ENCODE measurements at places on chromosomes 16 and 17.
A peak's percentile ranks its signal among the peaks of the same experiment; 100 is the strongest.

DNA sequence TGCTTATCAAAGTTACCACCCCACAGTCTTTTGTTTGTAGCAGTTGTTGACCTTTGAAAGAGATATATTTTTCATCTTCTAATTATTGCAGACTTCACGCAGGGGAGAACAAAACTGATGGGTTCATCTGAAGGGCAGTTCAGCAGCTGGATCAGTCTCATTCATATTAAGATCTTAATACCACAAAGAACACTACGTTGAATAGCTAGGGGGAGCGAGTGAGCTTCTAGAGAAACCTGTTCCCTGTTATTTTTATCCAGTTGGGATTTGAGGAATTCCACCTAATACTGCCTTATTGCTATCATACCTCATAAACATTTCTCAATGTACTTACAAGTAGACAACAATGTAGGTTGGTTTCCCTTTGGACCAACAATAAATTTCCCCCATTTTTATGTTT lies 306.1 kb upstream of the KIF2B start:
- DNase-seq = no peak

GRCh38 chr17:39098588-39098987 lies 52.8 kb downstream of the PLXDC1 start:
- no peak for DNase-seq

- no peak for DNase-seq
Observed at GRCh38 chr16:56119133-56119532, 72.2 kb upstream of the GNAO1 start.

DNA sequence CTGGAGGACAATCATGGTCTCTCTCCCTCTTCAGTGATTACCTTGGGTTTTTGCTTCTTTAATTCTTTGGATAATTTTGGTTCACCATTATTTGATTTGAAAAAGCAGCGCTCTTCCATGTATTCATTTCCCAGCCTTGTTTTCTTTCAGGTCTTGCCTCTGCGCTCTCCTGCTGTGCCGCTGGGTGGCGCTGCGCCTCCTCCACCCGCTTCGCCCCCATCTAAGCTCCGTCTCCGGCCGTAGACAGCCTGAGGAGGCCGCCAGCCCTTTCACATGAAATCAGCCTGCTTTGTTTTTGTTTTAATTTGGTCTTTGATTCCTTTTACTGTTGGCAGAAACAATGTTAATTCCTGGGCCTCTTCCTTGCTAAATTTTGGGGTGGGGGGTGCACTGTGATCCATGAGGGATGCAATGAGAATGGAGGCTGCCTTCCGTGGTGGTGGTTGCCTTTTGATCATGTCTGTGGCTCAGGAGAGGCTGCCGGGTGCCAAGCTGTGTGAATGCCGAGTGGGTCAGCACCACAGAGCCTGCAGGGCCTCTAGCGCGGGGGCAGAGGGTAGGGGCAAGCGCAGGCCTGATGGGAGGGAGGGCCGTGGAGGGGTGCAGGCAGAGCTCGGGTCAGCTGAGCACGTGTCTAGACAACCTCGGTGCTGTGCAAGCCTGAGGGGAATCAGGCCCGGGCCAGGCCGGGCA lies 64.1 kb downstream of the PLD6 start:
- DNase-seq = no peak

DNA sequence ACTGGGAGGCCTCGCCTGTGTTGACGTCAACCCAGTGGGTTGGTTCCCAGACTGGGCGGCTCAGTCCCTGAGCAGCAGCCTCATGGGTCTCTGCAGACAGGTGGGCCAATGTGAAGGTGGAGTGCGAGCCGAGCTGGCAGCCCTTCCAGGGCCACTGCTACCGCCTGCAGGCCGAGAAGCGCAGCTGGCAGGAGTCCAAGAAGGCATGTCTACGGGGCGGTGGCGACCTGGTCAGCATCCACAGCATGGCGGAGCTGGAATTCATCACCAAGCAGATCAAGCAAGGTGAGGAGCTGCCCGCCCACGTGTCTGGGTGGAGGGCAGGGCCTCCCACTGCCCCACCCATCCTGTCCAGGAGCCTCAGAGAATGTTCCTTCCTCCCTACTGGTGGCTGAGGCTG lies 44.1 kb downstream of the MRC2 start:
- peak; percentile 54 for DNase-seq

DNA sequence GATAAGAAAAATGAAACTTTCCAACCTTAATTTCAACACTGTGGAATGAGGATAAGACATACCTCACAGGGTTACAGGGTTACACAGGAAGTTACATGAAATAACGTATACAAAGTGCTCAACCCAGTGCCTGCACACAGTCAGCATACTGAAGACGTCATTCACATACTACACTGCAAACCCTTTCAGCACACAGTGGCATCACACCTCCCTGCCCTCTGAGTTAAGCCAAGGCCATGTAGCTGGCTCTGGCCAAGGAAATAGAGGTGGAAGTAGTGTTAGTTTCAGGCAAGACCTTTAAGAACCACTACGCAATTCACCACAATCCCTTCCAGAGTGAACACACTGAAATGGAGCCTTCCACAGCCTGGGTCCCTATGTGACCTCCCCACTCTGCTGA lies 46.6 kb upstream of the GSG1L start:
- DNase-seq = no peak

GRCh38 chr17:1936766-1937165 lies 88.4 kb downstream of the RTN4RL1 start:
- no peak for DNase-seq

DNA sequence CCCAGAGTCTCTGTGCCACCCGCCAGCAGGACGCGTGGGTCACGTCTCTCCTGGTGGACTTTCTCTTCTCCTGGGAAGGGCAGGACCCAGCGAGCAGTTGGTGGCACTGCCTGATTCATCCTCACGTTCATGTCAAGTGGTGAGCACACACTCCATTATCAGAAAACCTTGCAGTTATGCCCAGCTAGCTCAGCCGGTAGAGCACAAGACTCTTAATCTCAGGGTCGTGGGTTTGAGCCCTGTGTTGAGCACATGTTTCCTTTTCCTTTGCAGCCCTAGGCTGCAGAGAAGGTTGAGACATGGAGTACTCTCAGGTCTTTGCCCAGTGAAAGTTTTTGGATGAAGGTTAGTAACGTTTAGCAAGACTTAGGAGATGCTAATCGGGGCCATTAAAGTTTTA lies 8.0 kb downstream of the OR1F1 start:
- DNase-seq = no peak

DNA sequence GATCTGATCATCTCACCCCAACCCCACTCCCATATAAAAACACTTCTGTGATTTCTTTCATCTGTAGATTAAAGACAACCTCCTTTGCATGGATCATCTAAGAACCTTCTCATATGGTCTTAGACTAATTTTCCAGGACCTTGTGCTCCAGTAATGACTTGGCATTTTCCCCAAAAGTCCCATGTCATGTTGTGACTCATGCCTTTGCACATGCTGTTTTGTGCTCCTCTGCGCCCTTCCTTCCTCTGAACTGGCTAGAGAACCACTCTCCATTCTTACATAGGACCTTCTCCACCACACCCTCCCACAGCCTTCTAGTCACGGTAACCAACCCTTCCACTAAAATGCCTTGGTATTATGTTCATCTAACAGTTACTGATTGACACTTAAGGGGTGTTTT lies 99.5 kb upstream of the AXIN2 start:
- no peak for DNase-seq

DNA sequence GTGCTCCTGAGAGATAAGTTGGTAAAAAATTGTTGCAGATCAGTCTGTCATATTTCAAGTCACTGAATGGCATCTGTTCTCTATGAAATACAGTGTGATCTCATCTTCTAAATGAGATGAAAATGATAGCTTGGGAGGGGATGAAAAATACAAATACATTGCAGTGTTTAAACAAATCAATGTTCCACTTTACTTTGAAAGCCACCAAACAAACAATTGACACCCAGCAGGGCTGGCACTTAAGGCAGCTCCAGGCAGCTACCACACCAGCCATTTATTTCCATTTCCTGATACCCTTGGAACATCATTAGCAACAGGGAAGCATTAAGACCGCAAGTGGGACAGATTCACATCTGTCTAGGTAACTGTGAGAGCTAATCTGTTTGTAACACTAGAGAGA lies 827.6 kb upstream of the KIF2B start:
- DNase-seq = no peak

- DNase-seq = no peak
Observed at GRCh38 chr16:27080895-27081294, 14.2 kb downstream of the C16orf82 start.

DNA sequence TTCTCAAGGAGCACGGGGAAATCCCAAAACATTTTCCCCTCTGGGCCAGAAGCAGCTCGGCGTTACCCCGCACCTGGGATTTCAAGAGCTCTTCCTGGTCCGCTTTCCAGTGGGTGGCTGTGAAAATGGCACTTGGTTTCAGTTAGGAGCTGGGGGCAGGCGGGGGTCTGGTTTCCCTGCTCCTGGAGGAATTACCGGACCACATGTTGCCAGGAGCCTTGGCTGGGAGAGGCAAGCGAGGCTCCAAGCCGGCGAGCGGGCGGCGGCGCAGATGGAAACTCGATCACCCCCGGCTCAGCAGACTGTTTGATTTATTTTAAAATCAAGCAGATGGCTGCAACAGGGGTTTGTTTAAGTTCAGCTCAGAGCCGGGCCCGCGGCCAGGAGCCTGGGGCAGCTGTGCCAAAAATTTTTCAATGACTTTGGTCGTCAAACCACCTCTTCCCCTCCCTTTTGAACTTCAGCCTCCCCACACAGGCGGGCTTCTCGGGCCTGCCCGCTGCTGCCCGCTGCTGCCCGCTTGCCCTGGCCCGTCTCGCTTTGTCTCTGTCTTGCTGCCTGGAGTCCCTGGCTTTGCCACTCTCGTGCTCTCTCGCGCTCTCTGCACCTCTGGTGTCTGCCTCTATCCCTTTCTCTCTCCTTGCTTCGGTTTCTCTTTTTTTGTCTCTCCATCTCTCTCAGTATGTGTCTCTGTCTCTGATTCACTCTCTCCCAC lies 108.0 kb upstream of the CIBAR2 start:
- peak; percentile 62 for DNase-seq

DNA sequence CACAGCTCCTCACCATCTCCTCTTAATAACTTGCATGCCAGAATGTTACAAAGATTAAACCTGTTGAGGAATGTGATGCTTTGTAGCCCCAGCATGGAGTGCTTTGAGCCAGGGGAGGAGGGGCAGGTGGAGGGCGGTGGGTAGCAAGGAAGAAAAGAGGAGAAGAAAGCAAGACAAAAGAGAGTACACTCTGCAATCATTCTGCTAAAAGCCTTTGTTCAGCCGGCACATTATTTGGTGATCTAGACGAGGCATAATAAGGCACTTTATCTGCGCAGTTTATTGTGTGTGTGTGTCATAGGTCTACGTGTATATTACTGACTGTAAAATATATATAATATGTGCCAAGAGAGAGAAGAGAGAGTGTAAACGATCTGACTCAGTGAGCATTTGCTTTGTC lies 139.1 kb downstream of the SOX9 start:
- peak; percentile 11 for DNase-seq

GRCh38 chr17:74374858-74375257 lies 7.6 kb downstream of the GPR142 start:
- DNase-seq = no peak

DNA sequence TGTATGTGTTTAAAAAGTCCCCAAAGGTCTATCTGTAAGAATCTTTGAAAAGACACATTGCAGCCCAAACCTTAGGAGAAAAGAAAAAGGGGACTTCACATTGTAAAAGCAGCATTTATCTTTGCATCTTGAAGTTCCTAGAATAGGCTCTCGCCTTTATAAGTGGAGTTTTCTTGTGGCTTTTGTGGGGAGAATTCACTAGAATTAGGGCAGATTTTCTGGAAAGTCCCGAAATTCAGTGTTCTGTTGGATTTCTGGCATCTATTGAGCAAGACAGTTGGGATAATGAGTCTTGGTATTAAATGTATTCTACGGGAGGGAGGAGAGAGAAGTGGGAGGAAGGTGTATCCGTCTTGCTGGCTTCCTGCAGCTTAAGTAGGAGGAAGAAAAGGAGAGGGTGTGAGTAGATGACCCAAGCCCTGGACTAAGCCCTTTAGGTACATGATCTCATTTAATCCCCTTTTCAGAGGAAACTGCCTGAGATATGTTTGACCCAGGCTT lies 62.6 kb downstream of the PRKCA start:
- DNase-seq = no peak

DNA sequence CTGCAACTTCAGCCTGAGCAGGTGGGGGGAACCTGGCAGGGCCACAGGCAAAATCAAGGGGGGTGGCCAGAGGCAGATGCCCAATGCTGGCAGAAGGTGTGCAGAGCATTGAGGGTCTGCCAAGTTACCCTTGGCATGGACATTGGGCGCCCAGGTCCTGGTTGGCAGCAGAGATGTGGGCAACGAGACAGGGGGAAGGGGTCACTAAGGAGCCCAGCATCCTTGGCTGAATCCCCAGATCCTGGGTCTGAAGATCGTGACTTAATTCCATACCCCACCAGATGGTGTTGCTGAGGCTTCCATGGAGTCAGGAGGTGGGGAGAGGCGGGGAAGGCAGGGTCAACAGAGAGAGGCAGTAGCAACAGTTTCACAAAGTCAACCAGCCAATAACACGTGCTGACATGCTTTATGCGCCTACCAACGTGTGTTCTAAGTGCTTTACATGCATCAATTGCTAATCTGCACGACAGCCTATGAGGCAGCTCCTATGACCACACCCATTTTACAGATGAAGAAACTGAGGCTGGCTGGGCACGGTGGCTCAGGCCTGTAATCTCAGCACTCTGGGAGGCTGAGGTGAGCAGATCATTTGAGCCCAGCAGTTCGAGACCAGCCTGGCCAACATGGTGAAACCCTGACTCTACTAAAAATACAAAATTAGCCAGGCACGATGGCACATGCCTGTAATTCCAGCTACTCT lies 83.3 kb downstream of the GSG1L start:
- DNase-seq = no peak

DNA sequence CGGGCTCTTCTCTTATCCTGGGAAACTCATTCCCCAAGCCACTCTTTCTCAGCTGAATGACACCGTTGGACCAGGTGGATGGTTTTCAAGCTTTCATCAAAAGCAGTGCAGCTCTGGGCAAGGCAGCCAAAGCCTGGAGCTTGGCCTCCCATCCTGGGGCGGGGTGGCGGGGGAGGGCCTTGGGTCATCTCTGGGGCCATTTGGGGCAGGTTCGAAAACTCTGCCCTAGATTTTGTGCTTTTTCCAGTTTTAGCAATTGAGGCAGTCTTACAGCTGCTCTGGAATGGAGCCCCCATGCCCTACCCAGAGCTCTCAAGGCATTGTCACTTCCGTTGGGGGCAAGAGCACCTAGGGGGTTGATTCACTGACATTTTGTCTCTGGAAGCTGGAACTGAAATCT lies 9.1 kb downstream of the MPRIP start:
- no peak for DNase-seq

- no peak for DNase-seq
Observed at GRCh38 chr16:83940630-83941378, 12.2 kb upstream of the OSGIN1 start.

DNA sequence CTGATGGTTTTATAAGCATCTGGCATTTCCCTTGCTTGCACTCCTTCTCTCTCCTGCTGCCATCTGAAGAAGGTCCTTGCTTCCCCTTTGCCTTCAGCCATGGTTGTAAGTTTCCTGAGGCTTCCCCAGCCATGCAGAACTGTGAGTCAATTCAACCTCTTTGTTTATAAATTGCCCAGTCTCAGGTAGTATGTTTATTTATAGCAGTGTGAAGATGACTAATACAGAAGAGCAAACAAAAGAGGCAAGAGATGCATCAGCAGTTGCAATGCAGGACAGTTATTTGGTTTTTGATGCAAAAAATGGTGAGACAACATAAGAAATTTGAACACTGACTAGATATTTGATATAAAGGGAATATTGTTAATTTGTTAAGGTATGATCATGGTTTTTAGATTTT lies 16.8 kb downstream of the TMEM100 start:
- no peak for DNase-seq

GRCh38 chr16:23842137-23842600 lies 6.4 kb downstream of the PRKCB start:
- DNase-seq = no peak
